ENCODE measurements at places on chromosomes 1 and 21.

GRCh38 chr1:157966031-157966537 is 27.4 kb upstream of the KIRREL1 start:
- DNase-seq, result peak; percentile 29

GRCh38 chr1:48761986-48762385 is 14.7 kb downstream of the BEND5 start:
- no peak for DNase-seq

DNA sequence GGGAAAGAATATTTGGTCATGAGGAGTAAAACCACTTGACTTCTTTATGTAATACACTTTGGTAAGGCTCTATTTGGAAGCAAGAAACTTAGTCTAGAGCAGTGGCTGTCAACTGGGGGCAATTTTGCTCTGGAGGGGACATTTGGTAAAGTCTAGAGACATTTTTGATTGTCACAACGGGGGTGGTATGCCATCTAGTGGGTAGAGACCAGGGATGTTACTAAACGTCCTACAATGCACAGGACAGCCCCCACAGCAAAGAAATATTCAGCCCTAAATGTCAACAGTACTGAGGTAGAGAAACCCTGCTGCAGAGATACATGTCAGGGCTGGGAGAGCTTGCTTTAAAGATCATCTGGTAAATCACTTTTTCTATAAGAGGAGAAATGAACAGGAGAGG is 13.5 kb downstream of the FUCA1 start:
- no peak for DNase-seq

DNA sequence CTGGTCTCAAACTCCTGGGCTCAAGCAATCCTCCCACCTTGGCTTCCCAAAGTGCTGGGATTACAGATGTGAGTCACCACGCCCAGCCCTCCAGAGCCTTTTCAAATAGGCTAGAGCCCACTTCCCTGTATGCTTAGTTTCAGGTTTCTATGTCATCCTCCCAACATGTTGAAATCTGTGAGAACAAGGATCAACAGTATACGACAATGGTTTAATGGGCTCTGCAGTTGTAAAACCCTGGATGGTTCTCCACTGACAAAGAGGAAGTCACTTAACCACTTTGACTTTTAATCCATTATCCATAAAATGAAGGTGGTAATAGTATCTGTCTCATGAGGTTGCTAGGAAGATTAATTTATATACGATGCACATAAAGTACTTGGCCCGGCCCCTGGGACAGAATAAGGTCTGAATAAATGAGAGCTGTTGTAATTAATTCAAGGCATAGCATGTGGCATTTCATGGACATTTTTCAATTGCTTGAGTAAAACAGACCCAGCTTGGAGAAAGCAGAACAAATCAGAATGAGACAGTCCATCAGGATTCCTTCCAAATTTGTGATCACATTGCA is 113.9 kb upstream of the ZNF648 start:
- peak; percentile 44 for DNase-seq

DNA sequence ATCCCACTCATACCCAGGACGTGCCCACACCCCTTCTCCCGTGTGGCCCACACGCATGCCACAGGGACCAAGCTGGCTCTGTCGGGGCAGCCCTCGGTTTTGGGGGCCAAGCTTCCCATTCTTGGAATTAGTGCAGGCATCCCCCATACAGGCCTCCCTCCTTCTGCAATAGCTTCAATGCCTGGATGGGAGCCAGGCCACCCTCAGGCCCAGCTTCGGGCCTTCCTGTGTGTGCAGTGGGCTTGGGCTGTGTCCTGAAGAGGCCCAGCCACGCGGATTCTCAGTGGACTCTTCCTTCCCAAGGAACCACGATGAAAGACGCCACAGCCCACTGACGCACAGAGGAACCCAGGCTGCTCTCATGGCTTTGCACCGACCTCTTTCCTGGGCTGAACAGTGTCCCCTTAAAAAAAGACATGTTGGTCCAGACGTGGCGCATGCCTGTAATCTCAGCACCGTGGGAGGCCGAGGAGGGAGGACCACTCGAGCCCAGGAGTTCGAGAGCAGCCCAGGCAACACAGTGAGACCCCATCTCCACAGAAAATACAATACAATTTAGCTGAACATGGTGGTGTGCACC is 3.4 kb downstream of the KRTAP10-11 start:
- no peak for DNase-seq

DNA sequence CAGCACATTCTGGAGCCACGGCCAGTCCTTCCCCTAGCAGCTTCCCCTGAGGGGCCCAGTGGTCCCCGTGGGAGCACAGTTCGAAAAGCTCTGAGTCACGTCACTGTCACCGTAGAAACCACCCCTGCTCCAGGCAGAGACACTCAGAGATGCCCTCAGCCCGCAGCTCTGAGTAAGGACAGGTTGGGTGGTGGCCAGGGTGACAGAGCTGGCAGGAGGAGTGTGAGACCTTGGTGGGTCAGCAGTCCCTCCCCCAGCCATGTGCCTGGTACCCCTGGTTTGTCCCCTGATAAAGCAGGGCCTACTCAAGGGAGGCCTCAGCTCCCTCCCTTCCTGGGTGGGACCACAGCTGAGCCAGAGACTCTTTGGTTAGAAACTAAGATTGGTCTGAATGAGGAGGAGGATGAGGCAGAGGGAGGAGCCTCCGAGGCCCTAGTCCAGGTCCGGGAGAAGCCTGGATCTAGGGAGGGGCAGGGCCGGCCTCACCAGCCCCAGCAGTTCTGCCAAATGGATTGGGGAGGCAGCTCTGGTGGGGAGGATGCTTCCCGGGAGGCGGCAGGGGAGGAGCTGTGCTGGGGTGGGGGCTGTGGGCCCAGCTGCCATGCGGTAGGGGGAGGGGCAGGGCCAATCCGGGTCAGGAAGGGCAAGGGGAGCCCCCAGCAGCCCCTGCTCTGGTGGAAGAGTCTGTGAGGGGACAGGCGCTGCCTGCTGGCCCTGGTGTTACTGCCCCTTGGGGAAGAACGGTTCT is 55.2 kb downstream of the SLC9A1 start:
- DNase-seq, result peak; percentile 54

Measured in SW480 (cell line).